ENCODE measurements at places on chromosomes 3 and 15. TPM values are rescaled to one million over a fixed set of nuclear protein-coding genes. Genes with fewer than 3 reads are reported as not detected.
A peak's percentile ranks its signal among the peaks of the same experiment; 100 is the strongest.

GRCh38 chr3:78918361-78919020 is 849.3 kb downstream of the ROBO1 start:
- no peaks in the 10 kb centered on the region for H3K4me1 ChIP-seq
- DNase-seq = no peak
- no peaks in the 10 kb centered on the region for H3K27me3 ChIP-seq
- no peaks in the 10 kb centered on the region for H3K36me3 ChIP-seq

DNA sequence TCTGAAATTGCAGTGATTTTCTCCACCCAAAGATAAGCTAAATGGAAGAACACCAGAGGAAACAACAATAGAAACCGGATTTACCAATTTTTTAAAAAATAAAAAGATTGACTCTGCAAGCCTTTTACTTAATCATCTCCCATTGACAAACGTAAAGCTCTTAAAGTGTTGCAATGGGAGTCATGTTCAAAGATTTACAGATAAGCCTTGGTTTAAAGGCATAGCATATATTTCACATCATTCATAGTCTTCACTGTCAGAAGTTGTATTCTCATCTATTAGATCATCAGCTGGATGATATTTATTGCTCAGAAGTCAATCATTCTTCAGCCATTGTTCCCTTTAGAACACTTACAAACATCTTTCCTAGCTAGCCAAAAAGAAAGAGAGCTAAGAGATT is 397.6 kb downstream of the GBE1 start:
- no peak overlapping the region for H3K27ac ChIP-seq
- no peaks in the 10 kb centered on the region for H3K4me1 ChIP-seq
- H3K27me3 ChIP-seq = no peaks in the 10 kb centered on the region
- H3K4me3 ChIP-seq = no peak overlapping the region
- no peaks in the 10 kb centered on the region for H3K36me3 ChIP-seq
- no peak for DNase-seq

- H3K36me3 ChIP-seq = no peaks in the 10 kb centered on the region
- peaks cover 71% of the 10 kb centered on the region for H3K27me3 ChIP-seq
- H3K27ac ChIP-seq = no peak overlapping the region
- H3K4me3 ChIP-seq = peak overlapping the region; percentile 51
- no peaks in the 10 kb centered on the region for H3K4me1 ChIP-seq
- no peak for DNase-seq
These were observed 250.4 kb downstream of the TJP1 start for GRCh38 chr15:29571792-29572431.

GRCh38 chr15:39511916-39512260 is 69.0 kb upstream of the THBS1 start:
- no peak overlapping the region for H3K4me3 ChIP-seq
- no peaks in the 10 kb centered on the region for H3K36me3 ChIP-seq
- peaks cover 36% of the 10 kb centered on the region for H3K27me3 ChIP-seq
- no peak overlapping the region for H3K27ac ChIP-seq
- no peak for DNase-seq
- no peaks in the 10 kb centered on the region for H3K4me1 ChIP-seq

- no peaks in the 10 kb centered on the region for H3K4me1 ChIP-seq
- H3K36me3 ChIP-seq = no peaks in the 10 kb centered on the region
- no peak for DNase-seq
- no peak overlapping the region for H3K27ac ChIP-seq
These were observed 131.8 kb upstream of the C2CD4B start for GRCh38 chr15:62296756-62297507.

The ECE2 gene
- total RNA-seq = not detected

The CIP2A gene
- total RNA-seq = 42.1 TPM

The HTR3E gene
- total RNA-seq = not detected

The SNURF gene
- 21.0 TPM for total RNA-seq

Measured in activated T-cell treated with anti-CD3 and anti-CD28 coated beads, Interleukin-2, amount 50 U/mL, for 72 hours (primary cell).